Activated naive CD4-positive, alpha-beta T cell treated with Interleukin-2 at 50 U/mL for 16 hours (primary cell): ENCODE measurements at places on chromosomes 7 and 10.
A peak's percentile ranks its signal among the peaks of the same experiment; 100 is the strongest.

DNA sequence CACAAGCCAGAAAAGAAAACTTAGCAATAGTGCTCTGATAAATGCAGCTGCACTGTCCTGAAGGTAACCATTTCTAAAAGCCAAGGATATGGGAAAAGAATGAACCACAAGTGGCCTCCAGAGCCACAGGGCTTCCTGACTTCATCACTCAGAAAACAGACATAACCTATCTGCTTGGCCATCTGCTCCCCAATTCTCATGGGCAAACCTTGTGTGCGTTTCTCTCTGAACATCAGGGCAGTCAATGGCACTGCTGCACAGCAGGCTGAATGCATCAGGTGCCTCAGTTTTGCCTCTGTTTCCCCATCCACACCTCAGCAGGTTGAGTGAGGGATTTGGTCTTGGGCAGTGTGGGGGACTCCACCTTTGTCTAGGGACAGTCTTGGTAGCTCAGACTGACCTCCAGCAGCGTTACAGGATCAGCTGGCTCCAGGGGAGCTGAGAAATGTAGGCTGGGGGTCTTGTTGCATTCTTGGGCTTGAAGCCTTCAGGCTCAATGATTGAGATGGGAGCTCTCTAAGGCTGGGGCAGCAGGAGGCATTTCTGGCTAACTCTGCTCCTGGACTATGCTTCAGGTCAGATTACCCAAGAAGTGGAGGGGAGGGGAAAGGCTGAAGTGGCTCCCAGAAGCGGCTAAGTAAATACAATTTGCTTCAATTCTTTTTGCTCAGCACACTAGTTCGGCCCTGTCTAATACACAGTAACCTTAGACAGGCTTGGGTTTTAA lies 23.6 kb upstream of the PDLIM1 start:
- DNase-seq, result no peak

- DNase-seq, result no peak
Observed at GRCh38 chr10:132646443-132647097, 109.0 kb downstream of the INPP5A start.

GRCh38 chr10:4546500-4546899 lies 279.5 kb upstream of the AKR1E2 start:
- peak; percentile 63 for DNase-seq

DNA sequence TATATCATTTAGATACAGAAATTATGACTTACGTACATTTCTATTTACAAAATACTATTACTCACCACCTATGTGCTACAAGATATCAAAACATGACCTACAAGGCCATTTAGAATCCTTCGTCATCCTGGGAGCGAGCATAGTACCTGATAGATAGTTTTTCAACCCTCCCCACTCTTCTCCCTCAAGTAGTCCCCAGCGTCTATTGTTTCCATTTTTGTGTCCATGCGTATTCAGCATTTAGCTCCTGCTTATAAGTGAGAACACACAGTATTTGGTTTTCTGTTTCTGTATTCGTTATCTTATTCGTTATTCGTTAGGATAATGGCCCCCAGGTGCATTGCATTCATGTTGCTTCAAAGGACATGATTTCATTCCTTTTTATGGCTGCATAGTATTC lies 28.1 kb downstream of the PNLIPRP2 start:
- DNase-seq, result no peak

DNA sequence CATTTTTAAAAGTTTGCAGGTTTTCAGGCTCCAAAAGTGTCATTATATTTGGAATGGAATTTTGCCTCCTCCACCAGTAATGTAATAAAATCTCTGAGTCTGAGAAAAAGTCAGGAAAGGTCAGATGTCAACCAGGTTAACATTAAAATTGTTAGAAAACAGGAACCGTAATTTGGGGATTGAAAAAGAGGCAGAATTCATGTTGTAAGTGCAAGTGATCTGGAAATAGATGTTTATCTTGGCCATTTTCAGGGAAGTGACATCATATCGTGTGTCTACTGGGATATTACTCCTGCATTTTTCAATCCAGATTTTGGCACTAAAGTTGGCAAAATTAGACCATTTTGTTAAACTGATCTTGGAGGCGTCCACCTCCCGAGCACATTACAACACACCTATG lies 428.5 kb upstream of the MGMT start:
- DNase-seq, result no peak

DNA sequence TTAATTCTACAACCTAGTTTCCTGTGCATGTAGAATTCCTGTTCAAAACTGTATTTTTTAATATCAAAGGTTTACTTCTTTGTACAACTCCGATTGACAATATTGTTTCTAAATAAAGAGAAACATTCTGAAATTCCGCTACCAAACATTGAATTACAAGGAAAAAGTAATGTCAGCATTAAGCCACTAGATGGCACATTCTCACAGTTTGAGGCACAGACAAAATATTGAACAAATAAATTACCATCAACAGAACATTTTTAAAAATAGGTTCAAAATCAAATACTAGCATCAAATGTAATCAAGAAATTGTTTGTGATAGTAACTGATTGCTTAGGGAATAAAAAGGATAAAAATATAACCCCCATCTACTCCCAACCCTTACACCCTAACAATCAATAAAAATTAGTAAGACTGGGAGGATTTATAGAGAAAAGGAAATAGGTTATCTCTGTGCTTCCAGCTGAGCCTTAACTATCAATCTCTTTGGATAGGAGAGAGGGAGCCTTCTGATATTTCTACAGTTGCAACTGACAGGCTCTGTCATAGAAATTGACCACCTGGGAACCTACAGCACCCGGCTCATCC lies 86.6 kb upstream of the C7orf33 start:
- DNase-seq, result no peak
